A549 treated with GW870086 at 1 μM for 4 hours (cell line): ENCODE measurements at places on chromosomes 4 and X. TPM values are rescaled to one million over a fixed set of nuclear protein-coding genes. Genes with fewer than 3 reads are reported as not detected.

COL25A1 gene
- not detected in 5 replicates for total RNA-seq

FABP2 gene
- not detected in 5 replicates for total RNA-seq

TBC1D8B gene
- 0.88 to 1.6 TPM (median 1.3 TPM) in 5 replicates for total RNA-seq

RIBC1 gene
- 0.57 to 1.3 TPM (median 0.78 TPM) in 5 replicates for total RNA-seq

HNRNPD gene
- 227 to 296 TPM (median 232 TPM) in 5 replicates for total RNA-seq

RAP1GDS1 gene
- 21.9 to 27.1 TPM (median 25.6 TPM) in 5 replicates for total RNA-seq

SSX4 gene
- total RNA-seq: not detected in 5 replicates

FAAH2 gene
- 0.07 to 0.12 TPM (median 0.10 TPM) in 3 of 5 replicates, not detected in the others for total RNA-seq

FAT4 gene
- total RNA-seq: 1.4 to 2.8 TPM (median 2.2 TPM) in 5 replicates

KCNE5 gene
- 0.09 to 0.22 TPM (median 0.11 TPM) in 3 of 5 replicates, not detected in the others for total RNA-seq

SOX3 gene
- 0.07 TPM in 1 of 5 replicates, not detected in the others for total RNA-seq

ZXDA gene
- 1.3 to 2.0 TPM (median 1.6 TPM) in 5 replicates for total RNA-seq

PRDM5 gene
- 3.1 to 5.3 TPM (median 4.6 TPM) in 5 replicates for total RNA-seq

CT45A10 gene
- 0.41 to 1.1 TPM in 2 of 5 replicates, not detected in the others for total RNA-seq

CSAG1 gene
- total RNA-seq: 0.17 to 0.45 TPM (median 0.26 TPM) in 4 of 5 replicates, not detected in the other

WNK3 gene
- total RNA-seq: 0.03 to 0.07 TPM (median 0.05 TPM) in 4 of 5 replicates, not detected in the other

TSPAN6 gene
- total RNA-seq: 35.2 to 43.3 TPM (median 41.1 TPM) in 5 replicates

ATP2B3 gene
- total RNA-seq: 0.07 to 0.23 TPM (median 0.15 TPM) in 5 replicates

GPR173 gene
- not detected in 5 replicates for total RNA-seq

FSTL5 gene
- total RNA-seq: 0.03 to 0.06 TPM in 2 of 5 replicates, not detected in the others

SYTL4 gene
- total RNA-seq: 1.5 to 3.8 TPM (median 2.9 TPM) in 5 replicates

H2BW1 gene
- not detected in 5 replicates for total RNA-seq

ADH1A gene
- total RNA-seq: not detected in 5 replicates

ZNF711 gene
- 0.53 to 1.0 TPM (median 0.80 TPM) in 5 replicates for total RNA-seq

ABCB7 gene
- 14.7 to 16.0 TPM (median 15.3 TPM) in 5 replicates for total RNA-seq

TEX13A gene
- not detected in 5 replicates for total RNA-seq

IL1RAPL1 gene
- not detected in 5 replicates for total RNA-seq

DNAAF6 gene
- 0.10 TPM in 1 of 5 replicates, not detected in the others for total RNA-seq

CFAP99 gene
- 0.06 to 0.38 TPM (median 0.16 TPM) in 5 replicates for total RNA-seq

OSTC gene
- total RNA-seq: 95.1 to 117 TPM (median 96.6 TPM) in 5 replicates

CT45A2 gene
- not detected in 5 replicates for total RNA-seq

CXCL13 gene
- total RNA-seq: not detected in 5 replicates

FGG gene
- 5.1 to 8.7 TPM (median 5.5 TPM) in 5 replicates for total RNA-seq

DKK2 gene
- not detected in 5 replicates for total RNA-seq

GYG2 gene
- 3.7 to 4.9 TPM (median 4.6 TPM) in 5 replicates for total RNA-seq

AMOT gene
- 0.01 to 0.03 TPM (median 0.01 TPM) in 3 of 5 replicates, not detected in the others for total RNA-seq

SCOC gene
- total RNA-seq: 19.7 to 36.7 TPM (median 31.5 TPM) in 5 replicates

SOWAHB gene
- not detected in 5 replicates for total RNA-seq

AMBN gene
- not detected in 5 replicates for total RNA-seq

ADRA2C gene
- total RNA-seq: 6.2 to 10.9 TPM (median 10.3 TPM) in 5 replicates

AWAT2 gene
- total RNA-seq: not detected in 5 replicates

HTN3 gene
- total RNA-seq: not detected in 5 replicates

FAM199X gene
- 12.0 to 22.2 TPM (median 18.2 TPM) in 5 replicates for total RNA-seq

TCEAL6 gene
- not detected in 5 replicates for total RNA-seq

HERC5 gene
- total RNA-seq: 3.6 to 4.1 TPM (median 3.7 TPM) in 5 replicates
